ENCODE measurements at places on chromosomes 5 and 9.

DNA sequence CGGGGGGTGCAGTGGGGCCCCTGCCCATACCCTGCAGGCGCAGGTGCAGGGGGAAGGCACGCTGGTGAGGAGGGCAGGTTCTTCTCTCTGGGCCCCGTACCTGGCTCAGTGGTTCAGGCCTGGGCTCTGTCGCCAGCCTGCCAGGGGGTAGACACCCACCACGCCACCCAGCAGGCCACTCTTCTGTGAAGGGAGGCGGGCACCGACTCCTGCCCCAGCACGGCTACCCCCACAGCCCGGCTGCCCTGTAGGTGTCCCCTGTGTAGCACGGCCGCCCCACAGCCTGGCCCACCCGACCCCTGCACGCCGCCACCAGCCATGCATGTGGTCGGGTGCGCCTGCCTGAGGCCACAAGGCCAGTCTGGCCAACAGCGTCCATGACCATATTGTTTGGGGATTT is 1.7 kb downstream of the LCN6 start:
- no peak for DNase-seq

DNA sequence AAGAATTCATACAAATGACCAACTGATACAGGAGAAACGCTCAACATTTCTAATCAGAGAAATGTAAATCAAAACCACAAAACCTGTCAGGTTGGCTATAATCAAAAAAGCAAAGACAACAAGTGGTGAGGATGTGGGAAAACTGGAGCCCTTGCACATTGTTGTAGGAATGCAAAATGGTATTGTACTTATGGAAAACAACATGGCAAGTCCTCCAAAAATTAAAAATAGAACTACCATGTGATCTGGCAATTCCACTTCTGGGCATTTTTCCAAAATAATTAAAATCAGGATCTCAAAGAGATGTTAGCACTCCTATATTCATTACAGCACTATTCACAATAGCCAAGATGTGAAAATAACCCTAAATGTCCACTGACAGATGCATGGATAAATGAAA is 76.1 kb downstream of the FNIP1 start:
- no peak for DNase-seq

GRCh38 chr9:82202808-82203207 is 214.2 kb downstream of the SPATA31D1 start:
- no peak for DNase-seq

- DNase-seq: no peak
These were observed 76.8 kb upstream of the TRIO start for GRCh38 chr5:14066326-14066725.

DNA sequence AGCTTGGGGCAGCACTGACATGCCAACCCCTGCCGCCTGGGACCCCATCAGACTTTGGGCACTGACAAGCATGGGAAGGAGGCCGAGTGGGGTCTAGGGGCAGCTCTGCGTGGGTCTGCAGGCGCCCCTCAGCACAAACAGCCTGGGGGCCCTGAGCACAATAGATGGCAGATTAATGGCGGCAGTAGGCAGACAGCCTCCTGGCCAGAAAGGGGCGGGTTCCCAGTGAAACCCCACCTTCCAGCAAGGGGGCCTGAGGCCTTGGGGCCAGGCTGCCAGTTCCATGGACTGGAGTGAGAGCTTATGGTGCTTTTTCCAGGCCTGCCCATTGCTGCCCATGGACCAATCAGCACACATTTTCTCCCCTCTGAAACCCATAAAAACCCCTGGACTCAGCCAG is 2031.2 kb downstream of the EFNA5 start:
- no peak for DNase-seq

- DNase-seq: no peak
These were observed 15.1 kb upstream of the RNF145 start for GRCh38 chr5:159224471-159224870.

DNA sequence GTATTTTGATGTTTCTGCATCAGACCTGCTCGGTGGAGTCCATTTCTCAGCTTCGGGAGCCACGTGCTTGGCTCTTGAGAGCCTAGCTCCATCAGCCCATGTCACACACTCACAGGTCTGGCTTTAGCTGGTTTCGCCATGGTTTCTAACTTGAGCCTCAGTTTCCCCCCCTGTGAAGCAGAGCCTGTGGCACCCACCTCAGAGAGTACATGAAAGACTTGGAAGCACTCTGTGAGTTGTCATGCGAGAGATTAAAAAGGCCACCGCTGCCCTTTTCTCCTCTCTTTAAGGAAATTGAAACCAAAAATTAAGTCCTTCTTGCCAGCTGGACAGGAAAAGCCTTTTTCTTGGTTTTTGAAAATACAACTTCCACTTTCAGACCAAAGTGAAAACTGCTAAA is 8.8 kb downstream of the TENT4A start:
- no peak for DNase-seq

- DNase-seq: no peak
These were observed 5.6 kb downstream of the AMBP start for GRCh38 chr9:114072184-114073140.

GRCh38 chr5:140632366-140633020 is 482 bp downstream of the CD14 start:
- no peak for DNase-seq

DNA sequence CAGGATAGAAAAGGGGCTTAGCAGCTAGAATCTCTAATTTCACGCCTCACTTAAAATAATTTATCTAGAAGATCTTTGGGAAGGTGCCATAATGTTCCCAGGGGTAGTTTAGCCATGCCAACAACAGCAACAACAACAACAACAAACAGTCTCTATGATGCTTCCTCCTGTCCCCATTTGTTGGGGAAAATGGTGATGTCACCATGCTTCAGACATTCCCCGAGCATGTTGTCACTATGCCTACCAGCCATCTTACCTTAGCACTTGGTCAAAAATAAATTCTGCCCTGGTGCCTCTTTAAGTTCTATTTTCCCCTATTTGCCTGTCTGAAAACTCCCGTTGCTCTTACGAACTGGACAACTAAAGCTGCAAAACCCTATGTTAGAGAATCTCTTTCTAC is 76.6 kb downstream of the KCNN2 start:
- no peak for DNase-seq

- DNase-seq: no peak
These were observed 125.5 kb downstream of the EPB41L4A start for GRCh38 chr5:112293587-112293986.

GRCh38 chr9:119004618-119004990 is 364.6 kb downstream of the BRINP1 start:
- DNase-seq: no peak

GRCh38 chr5:95739857-95740256 is 8.7 kb downstream of the RHOBTB3 start:
- DNase-seq: no peak

DNA sequence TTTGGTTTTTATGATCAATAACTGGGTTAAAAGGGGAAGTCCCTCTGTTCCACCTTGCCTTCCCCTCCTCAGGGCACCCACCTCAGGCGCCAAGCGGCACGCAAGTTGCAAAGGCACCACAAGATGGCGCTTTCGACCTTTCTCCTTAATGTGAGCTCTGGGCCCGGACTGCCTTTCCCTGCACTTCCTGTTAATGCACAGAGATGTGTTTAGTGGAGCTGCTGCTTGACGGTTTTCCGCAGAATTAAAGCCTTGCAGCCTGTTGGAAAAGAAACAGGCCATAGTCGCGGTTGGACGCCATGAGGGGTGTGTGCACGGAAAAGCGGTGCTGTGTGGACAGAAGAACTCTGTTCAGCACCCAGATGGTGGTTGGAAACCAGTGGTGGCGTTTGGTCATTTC is 17.9 kb downstream of the CXCL14 start:
- DNase-seq: peak; percentile 57

DNA sequence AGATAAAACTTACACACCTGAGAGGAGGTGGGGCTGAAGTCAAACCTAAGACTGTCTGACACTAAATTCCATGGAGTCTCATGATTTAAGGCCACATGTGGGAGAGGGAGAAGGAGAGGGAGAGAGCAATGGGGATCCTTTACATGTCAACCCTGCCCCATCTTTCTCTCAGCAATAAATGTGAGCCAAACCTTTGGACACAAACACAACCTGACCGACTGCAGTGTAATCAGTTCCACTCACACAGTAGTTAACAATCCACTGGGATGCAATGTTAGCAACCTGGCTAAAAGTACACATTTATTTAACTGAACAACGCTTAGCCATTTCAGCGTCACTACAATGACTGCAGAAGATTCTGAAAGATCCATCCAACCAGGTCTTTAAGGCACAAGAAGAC is 273.0 kb downstream of the GLIS3 start:
- no peak for DNase-seq

Measured in substantia nigra (tissue), 51 donors.